ENCODE measurements at places on chromosomes 7 and 10. TPM values are rescaled to one million over a fixed set of nuclear protein-coding genes. Genes with fewer than 3 reads are reported as not detected.

Gene CLDN4
- 0.31 TPM for total RNA-seq

- DNase-seq = peak; percentile 37
Observed at GRCh38 chr10:78264361-78264760, 230.7 kb downstream of the RPS24 start.

GRCh38 chr7:158724658-158725505, 20.3 kb upstream of the NCAPG2 start:
- DNase-seq = no peak

GRCh38 chr10:120961795-120962755, 110.9 kb downstream of the WDR11 start:
- DNase-seq = no peak

- DNase-seq = no peak
Observed at GRCh38 chr7:150586785-150587152, 19.6 kb downstream of the GIMAP4 start.

Gene RBM20
- total RNA-seq = 2.2 TPM

Gene TMEM273
- total RNA-seq = 1.7 TPM

DNA sequence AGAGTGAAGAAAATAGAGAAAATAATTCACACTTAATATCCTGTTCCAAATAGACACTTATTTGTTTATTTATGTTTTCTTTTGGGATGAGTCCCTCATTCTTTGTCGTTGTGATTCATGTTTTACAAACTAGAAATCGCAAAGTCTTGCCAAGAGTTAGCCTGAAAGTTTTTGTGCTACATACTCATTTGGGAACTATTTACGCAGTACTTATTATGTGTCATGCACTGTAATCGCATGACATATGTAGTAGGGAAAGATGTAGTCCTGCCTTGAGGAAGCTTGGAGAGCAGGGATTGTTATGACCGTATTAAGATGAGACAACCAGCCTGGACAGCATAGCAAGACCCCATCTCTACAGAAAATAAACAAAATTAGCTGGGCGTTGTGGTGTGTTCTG, 189.3 kb downstream of the ABCA13 start:
- no peak for DNase-seq

Gene IQUB
- total RNA-seq = 3.4 TPM

Gene GJD4
- not detected for total RNA-seq

Gene TRIM24
- total RNA-seq = 42.1 TPM

Gene C10orf90
- 0.16 TPM for total RNA-seq

- no peak for DNase-seq
Observed at GRCh38 chr10:27884185-27884641, 114.7 kb downstream of the ODAD2 start.
